ENCODE measurements at places on chromosomes 4 and X. TPM values are rescaled to one million over a fixed set of nuclear protein-coding genes. Genes with fewer than 3 reads are reported as not detected.
A peak's percentile ranks its signal among the peaks of the same experiment; 100 is the strongest.

GRCh38 chrX:132022967-132023895 lies at the start of gene STK26:
STK26 (plus strand) TSS chrX:132023302; CDS start chrX:132023618, 316 bp downstream.
- peak; percentile 11 for DNase-seq

- DNase-seq = no peak
These were observed 194.9 kb downstream of the MGST2 start for GRCh38 chr4:139860435-139861024.

- DNase-seq = no peak
These were observed 53.7 kb downstream of the MID1 start for GRCh38 chrX:10566716-10567097.

GRCh38 chr4:95102162-95102790 lies 344.5 kb downstream of the BMPR1B start:
- no peak for DNase-seq

ANXA3 gene
- total RNA-seq = 189 TPM
